AG08396 (cell line): ENCODE measurements at places on chromosomes 3 and 15.

DNA sequence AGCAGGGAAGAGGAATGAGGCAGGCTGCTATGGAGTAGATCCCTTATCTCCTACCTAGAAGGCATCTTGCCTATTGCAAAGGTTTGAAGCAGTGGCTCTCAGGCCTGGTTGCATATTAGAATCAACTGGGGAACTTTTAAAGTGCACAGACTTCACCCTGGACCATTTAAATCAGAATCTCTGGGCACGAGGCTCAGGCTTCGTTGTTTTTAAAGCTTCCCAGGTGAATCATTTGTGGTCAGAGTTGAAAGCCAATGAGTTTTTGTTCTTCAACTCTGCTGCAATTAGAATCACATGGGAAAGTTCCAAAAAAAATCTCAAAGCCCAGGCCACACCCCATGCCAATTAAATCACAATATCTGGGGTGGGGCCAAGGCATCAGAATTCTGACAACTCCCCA is 773.1 kb downstream of the AGBL1 start:
- no peak for DNase-seq

DNA sequence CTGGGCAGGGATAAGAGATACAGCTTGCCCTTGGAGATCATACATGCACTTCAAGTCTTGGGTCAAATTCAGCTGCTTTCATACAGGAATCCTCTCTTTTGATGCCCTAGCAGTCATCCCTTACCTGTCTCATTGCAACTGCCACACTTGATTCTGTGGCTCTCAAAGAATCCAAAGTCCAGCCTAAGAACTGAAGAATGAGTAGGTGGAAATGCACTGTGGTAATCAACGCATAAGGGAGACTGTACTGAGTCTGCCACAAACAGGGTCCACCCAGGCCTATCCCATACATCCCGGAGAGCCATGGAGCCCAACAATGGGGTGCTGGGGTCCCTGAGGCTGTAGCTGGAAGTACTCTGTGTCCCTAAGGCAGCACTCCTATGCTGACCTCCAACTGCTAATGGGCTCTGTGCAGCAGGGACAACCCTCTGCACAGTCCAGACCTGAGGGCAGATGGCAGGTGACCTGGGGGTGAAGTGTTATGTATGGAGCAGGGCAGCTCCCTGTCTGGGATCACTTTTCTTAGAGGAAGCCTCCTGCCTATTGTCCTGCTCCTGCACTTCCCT is 1.7 kb upstream of the VPS18 start:
- no peak for DNase-seq

GRCh38 chr3:150116196-150116595 is 145.5 kb upstream of the PFN2 start:
- no peak for DNase-seq

GRCh38 chr3:23675010-23675409 is 130.7 kb upstream of the UBE2E1 start:
- no peak for DNase-seq

DNA sequence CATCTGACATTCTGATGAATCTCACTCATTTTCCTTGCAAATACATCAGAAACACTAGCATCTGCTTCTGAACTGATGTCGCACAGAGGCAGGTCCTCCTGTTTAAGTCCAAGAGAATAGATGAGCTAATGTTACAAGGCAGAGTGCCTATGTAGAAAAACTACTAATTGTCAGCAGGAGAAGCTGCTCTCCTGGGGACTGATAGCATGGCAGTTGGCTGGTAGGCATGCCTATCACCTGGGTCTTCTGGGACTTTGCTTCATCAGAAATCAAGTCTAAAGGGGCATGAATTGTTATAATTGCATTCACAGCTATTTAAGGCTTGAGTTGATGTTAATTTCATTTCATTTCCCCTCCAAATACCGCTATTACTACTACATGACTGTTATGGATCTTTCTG is 457.2 kb downstream of the RAP2B start:
- no peak for DNase-seq

- DNase-seq = no peak
These were observed 410 bp downstream of the PRR23E start for GRCh38 chr3:127193341-127193740.
